ENCODE measurements at places on chromosomes 1 and 21.

- peak; percentile 37 for DNase-seq
These were observed 252.0 kb downstream of the RHOU start for GRCh38 chr1:228987286-228987685.

- DNase-seq = no peak
These were observed 31.7 kb downstream of the MEGF6 start for GRCh38 chr1:3579626-3580025.

GRCh38 chr1:8033322-8033721 is 7.2 kb upstream of the ERRFI1 start:
- no peak for DNase-seq

GRCh38 chr1:211613951-211614350 is 35.0 kb upstream of the SLC30A1 start:
- no peak for DNase-seq

DNA sequence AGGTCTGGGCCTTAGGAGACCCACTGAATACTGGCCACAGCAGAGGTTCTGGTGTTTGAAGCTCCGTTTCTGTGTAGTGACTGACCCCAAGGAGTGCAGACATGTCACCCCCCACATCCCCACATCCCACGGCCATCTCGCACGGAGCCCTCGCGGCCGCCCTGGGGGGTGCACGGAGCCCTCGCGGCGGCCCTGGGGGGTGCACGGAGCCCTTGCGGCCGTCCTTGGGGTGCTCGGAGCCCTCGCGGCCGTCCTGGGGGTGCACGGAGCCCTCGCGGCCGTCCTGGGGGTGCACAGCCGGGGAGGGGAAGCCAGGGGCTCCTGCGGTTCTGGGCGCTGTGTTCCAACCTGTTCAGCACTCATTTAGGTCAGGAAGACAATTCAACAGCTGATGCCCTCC is 68.4 kb downstream of the SCCPDH start:
- no peak for DNase-seq

All from NCI-H2081 (cell line).